ENCODE measurements at places on chromosomes 5 and 9.
A peak's percentile ranks its signal among the peaks of the same experiment; 100 is the strongest.

DNA sequence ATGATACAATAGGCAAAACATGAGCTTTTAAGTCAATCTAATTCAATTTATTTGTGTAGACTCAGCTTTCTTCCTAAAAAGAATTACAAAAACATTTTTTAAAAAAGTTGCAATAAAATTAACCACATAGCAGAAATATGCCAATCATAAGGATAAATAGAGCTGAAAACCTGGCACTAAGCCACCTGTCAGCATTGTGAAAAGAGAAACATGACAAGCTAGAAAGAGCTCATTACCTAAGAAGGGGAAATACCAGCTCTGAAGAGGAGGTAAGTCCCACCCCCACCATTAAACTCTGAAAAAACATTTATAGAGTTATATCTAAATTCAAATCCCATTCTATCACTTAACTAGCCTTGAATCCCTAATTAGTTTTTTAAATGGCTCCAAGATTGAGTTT lies 372.9 kb downstream of the OSTF1 start:
- H3K27ac ChIP-seq, result no peak overlapping the region
- no peaks in the 10 kb centered on the region for H3K4me1 ChIP-seq
- H3K4me3 ChIP-seq, result no peak overlapping the region
- H3K36me3 ChIP-seq, result no peaks in the 10 kb centered on the region
- H3K27me3 ChIP-seq, result no peaks in the 10 kb centered on the region
- DNase-seq, result no peak

DNA sequence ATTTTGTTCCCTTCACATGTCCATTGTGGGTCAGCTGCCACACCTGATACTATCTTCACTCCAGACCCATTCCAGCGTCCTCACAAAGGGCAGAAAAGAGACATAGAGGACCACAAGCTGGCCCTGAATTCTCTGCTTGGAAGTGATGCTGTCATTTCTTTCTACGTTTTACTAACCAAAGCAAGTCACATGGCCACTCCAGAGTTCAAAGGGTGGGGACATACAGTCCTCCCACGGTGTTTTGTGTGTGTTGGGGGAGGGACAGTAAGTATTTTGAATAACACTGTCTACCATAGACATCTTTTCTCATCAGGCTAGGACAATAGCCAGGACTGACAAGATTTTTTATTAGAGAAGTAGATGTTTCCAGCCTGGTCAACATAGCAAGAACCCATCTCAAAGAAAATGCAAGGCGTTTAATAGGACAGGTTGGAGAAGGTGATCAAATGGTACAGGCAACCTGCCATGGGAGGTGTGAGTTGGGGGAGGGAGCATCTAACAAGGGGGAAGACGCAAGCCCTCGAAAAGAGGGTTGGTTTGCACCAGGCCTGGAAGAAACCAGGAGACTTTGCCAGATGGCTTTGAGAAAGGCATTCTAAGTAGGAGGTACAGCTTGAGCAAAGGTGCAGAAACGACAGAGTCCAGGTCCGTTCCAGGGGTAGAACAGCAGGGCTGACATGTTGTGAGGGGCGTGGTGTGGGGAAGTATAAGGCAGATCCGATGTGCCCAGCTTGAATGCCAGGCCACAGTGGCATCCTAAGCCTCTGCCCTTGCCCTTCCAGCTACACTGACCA lies 11.3 kb upstream of the GLIPR2 start:
- no peak overlapping the region for H3K4me3 ChIP-seq
- peaks cover 24% of the 10 kb centered on the region for H3K4me1 ChIP-seq
- H3K27ac ChIP-seq, result peak overlapping the region; percentile 6
- peaks cover 4% of the 10 kb centered on the region for H3K36me3 ChIP-seq
- no peak for DNase-seq

GRCh38 chr5:140220032-140220697 lies 45.2 kb downstream of the CYSTM1 start:
- DNase-seq, result no peak
- no peaks in the 10 kb centered on the region for H3K27me3 ChIP-seq
- H3K36me3 ChIP-seq, result no peaks in the 10 kb centered on the region
- no peak overlapping the region for H3K4me3 ChIP-seq
- peak overlapping the region; percentile 7 for H3K27ac ChIP-seq

GRCh38 chr9:100466829-100467221 lies 6.1 kb upstream of the TMEFF1 start:
- peaks cover 8% of the 10 kb centered on the region for H3K27me3 ChIP-seq
- no peak for DNase-seq
- H3K27ac ChIP-seq, result no peak overlapping the region

- no peak overlapping the region for H3K27ac ChIP-seq
- H3K36me3 ChIP-seq, result no peaks in the 10 kb centered on the region
- H3K27me3 ChIP-seq, result peaks cover 46% of the 10 kb centered on the region
- peaks cover 3% of the 10 kb centered on the region for H3K4me1 ChIP-seq
- H3K4me3 ChIP-seq, result no peak overlapping the region
These were observed 307.0 kb upstream of the TLE4 start for GRCh38 chr9:79264511-79265355.

GRCh38 chr9:80376180-80376579 lies 804.4 kb downstream of the TLE4 start:
- H3K4me3 ChIP-seq, result no peak overlapping the region
- H3K4me1 ChIP-seq, result no peaks in the 10 kb centered on the region
- H3K27ac ChIP-seq, result no peak overlapping the region
- H3K27me3 ChIP-seq, result no peaks in the 10 kb centered on the region
- no peak for DNase-seq

GRCh38 chr9:88905506-88905905 lies 85.8 kb upstream of the S1PR3 start:
- no peaks in the 10 kb centered on the region for H3K4me1 ChIP-seq
- no peak for DNase-seq
- H3K4me3 ChIP-seq, result no peak overlapping the region
- no peak overlapping the region for H3K27ac ChIP-seq

DNA sequence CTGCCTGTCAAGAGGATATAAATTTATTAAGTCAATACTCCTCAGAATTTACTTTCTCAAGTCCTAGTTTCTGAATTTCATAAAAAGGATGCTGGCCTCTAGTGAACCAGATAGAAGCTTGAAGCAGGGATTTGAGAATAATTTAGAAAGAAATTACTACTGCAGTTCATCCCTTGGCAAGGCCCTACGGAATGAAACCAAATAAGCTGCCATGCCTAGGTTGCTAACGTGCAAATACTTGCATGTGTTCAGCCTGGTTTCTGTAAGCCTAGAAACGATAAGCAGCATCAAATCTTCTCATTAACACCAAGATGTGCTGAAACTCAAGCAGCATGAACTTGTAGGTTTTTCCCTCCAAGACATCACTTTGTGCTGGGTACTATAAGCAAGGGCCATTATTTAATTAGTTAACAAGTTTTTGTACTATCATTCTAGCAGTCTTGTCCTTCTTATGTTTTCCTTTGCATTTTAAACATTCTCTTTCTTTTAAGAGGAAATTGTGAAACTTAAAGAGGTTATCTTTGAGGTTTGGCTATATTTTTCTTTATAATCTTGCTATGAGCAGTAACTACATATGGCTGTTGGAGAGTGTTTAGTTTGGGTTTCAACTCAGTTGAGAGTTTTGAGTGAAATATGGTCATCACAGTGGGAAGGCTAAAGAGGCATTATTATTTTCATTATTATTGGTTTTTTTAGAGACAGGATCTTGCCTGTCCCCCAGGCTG lies 71.8 kb downstream of the ADAMTSL1 start:
- DNase-seq, result no peak
- H3K4me1 ChIP-seq, result no peaks in the 10 kb centered on the region
- H3K36me3 ChIP-seq, result no peaks in the 10 kb centered on the region

GRCh38 chr9:13746876-13747275 lies 467.4 kb upstream of the MPDZ start:
- no peak overlapping the region for H3K4me3 ChIP-seq
- H3K36me3 ChIP-seq, result no peaks in the 10 kb centered on the region
- no peaks in the 10 kb centered on the region for H3K27me3 ChIP-seq
- DNase-seq, result no peak

GRCh38 chr9:89293014-89293413 lies 18.0 kb upstream of the CKS2 start:
- H3K36me3 ChIP-seq, result peaks cover 2% of the 10 kb centered on the region
- no peaks in the 10 kb centered on the region for H3K4me1 ChIP-seq
- H3K4me3 ChIP-seq, result no peak overlapping the region
- H3K27ac ChIP-seq, result no peak overlapping the region
- H3K27me3 ChIP-seq, result no peaks in the 10 kb centered on the region

GRCh38 chr5:16578474-16578883 lies 38.3 kb downstream of the RETREG1 start:
- no peaks in the 10 kb centered on the region for H3K27me3 ChIP-seq
- no peak for DNase-seq
- H3K4me1 ChIP-seq, result peaks cover 49% of the 10 kb centered on the region
- no peak overlapping the region for H3K4me3 ChIP-seq
- H3K27ac ChIP-seq, result no peak overlapping the region
- H3K36me3 ChIP-seq, result peaks cover 14% of the 10 kb centered on the region

- H3K4me1 ChIP-seq, result peaks cover 78% of the 10 kb centered on the region
- no peaks in the 10 kb centered on the region for H3K27me3 ChIP-seq
- no peaks in the 10 kb centered on the region for H3K36me3 ChIP-seq
- peak overlapping the region; percentile 81 for H3K4me3 ChIP-seq
These were observed 31.0 kb upstream of the NR3C1 start for GRCh38 chr5:143434261-143435209.

DNA sequence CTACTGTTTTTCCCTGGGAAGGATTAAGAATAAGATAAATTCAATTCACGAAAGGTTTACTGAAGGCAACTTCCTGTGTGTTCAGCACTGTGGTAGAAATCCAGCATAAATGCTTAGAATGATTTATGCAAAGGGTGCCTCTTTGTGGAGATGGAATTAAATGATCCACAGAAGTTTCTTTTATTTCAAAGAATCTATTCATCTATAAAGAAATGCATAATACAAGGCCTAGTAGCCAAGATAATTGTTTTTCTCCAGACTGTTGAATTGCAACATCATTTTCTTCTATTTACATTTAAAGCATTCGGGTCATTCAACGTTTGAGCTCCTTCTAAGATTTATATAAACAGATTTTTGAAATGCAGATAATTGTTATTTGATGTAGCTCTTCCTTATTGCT lies 138.8 kb upstream of the NFIL3 start:
- no peak overlapping the region for H3K4me3 ChIP-seq
- H3K27me3 ChIP-seq, result peaks cover 38% of the 10 kb centered on the region
- no peaks in the 10 kb centered on the region for H3K4me1 ChIP-seq

Measured in activated T-cell treated with anti-CD3 and anti-CD28 coated beads, Interleukin-2, amount 50 U/mL, for 24 hours (primary cell).